GM03348 (cell line): ENCODE measurements at places on chromosomes 4 and X.

- no peak for DNase-seq
These were observed 226.2 kb downstream of the PALLD start for GRCh38 chr4:168723020-168723419.

DNA sequence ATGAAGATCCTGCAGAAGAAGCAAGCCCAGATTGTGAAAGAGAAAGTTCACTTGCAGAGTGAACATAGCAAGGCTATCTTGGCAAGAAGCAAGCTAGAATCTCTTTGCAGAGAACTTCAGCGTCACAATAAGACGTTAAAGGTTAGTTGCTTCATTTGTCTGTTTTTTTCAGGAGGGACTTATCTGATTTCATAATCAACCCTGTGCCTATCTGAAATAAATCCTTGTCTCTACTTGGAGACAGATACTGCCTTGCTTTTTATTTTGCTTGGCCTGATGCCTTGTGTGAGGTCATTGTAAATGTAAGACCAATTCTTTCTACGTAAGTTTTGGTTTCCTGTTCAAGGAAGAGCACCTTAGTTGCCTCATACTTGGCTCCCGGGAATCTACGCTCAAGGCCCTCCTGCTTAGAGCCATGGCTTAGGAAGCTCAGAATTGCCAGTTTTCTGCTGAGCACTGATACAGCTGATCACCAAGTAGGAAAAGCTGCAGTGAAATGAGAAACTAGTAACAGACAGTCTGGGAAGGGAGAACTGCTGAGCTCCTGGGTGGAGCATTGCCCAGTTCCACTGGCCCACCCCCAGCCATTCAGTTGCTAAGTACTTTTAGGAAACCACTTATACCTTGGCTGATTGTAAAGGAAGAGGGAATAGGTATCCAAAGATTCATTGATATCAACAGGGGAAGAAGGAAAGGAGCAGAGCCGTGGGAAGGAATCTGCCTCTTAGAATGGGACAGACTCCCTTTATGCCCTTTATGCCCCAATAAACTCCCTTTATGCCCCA, 41.8 kb downstream of the RBBP7 start:
- no peak for DNase-seq

DNA sequence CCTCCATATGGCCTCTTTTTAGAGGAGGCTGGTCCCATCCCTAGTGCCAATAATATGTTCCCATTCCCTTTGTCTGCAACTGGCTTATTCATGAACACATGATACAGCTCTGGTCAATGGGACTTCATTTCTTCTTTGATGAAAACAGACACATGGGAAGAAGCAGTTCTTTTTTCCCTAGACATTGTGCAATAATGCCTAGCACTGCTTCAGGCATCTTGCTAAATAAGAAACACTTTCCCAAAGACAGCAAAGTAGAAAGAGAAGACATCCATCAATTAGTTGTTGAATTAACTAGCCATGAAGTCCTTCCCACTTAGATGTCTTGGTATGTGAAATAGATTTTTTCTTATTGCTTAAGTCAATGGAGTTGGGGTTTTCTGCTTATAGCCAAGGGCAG, 40.1 kb upstream of the TRPC3 start:
- DNase-seq: no peak

DNA sequence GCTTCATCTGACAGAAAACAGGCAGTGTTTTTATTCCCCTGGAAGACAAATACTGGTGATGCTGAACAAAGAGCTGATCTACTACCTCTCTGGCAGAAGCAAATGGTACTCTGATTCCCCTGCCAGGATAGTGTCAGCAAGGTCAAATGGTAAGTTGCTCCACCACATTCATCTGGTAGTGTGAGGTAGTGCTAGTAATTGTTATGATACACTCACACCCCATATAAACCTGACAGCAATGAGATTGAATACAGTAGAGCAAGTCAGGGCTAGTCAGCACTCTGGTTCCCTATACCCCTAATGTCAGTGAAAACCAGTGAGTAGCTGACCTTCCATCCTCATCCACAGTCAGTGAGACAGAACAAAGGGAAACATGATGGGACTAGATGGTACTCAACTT, 3.4 kb upstream of the SPIN4 start:
- no peak for DNase-seq

GRCh38 chr4:88752754-88753153, 55.1 kb upstream of the NAP1L5 start:
- no peak for DNase-seq

DNA sequence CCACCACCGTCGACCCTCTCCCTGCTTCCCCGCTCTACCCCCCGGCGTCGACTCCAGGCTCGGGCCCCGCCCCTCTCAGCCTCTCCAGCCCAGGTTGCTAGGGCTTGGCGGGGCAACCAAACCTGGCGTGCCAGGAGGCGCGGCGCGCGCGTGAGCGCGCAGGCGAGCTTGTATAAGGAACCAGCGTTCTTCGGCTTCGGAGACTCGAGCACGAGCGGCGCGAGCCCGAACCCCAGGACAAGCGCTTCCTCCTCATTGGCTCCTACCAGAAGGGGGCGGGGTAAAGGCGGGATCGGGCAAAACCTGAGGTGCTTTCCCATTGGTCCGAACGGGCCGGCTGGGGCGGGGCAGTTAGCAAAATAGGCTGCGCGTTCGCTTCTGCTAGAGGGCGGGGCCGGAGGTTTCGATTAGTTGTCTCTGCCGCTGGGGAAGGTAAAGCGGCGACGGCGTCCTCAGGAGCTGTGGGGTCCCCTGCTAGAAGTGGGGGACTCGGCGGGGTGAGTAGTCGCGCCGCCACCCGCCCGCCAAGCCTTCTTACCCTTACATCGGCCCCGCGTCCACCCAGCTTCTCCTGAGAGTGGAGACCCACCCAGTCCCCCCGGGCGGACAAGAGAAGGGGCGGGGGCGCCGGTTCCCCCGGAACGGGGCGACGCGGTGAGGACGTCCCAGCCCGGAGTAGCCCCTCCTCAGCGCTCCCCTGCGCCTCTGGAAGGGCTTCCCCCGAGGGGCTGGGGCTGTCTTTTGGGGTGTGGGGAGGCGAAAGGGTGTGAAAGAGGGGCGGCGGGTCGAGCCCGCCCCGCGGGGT, at the start of gene CDKL5:
TSS of gene CDKL5 (plus strand) at position 410 of the 805 bp plus-strand sequence. CDS start 81,489 bp downstream, outside the sequence.
- DNase-seq: peak; percentile 96

- no peak for DNase-seq
These were observed 9.2 kb downstream of the RFC1 start for GRCh38 chr4:39357002-39357401.

GRCh38 chr4:95107635-95108034, 349.9 kb downstream of the BMPR1B start:
- peak; percentile 10 for DNase-seq

DNA sequence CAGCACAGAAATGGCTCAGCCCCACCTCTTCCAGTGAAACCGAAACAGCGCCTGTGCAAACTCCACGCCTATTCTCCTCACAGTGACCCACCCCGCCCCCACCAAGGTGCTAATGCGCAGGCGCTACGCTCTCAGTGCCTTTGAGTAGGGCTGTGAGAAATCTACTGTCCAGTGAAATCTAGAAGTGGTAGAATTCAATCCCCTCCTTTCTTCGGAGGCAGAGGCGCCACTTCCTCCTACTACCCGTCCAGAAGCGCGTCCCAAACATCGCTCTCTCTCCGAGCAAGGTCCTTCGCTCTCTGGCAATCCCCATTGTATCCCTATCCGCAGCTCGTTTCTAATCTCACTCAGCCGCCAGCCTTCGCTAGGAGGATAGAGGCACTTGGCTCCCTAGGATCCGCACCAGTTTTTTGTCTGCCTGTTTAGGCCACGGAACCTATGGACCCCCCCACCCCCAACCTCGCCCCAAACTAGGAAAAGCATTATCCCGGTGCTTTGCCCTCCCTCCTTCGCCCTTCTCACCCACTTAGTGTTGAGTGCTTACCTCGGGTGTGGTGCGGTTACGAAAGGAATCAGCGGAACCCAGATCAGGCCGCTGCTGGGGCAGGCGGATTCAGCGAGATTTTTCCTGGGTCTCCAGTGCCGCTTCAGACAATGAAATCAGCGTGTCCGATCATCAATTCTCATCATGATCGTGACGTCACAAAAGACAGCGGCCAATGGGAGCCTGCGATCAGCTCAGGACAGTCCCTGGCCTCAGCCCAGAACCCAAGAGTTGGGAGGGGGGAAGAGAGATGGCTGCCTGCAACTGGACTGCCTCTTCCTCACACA, at the start of gene HDX:
TSS of gene HDX (minus strand) at position 656 of the 831 bp plus-strand sequence. CDS start 27,056 bp downstream, outside the sequence.
- DNase-seq: peak; percentile 85

GRCh38 chrX:11733614-11734013, 24.4 kb upstream of the MSL3 start:
- no peak for DNase-seq

- DNase-seq: peak; percentile 29
These were observed 31.5 kb downstream of the DCTD start for GRCh38 chr4:182885738-182886077.

DNA sequence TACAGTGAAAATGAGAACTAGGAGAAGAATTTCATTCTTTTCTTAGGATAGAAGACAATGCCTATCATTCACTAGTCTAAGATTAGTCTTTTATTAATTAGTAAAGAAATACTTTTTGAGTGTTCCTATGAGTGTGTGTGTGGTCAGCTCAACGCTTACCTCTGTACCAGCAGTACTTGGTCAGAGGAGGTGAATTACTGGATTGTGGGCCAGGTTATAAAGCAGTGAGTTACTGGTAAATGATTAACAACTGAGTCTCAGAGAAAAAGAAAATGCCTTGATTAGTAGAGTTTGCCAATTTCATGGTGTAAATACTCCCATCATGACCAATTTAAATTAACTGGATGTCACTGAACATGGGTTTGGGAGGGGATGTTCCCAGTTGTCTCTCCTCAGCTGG, 444.6 kb downstream of the STIM2 start:
- DNase-seq: no peak

DNA sequence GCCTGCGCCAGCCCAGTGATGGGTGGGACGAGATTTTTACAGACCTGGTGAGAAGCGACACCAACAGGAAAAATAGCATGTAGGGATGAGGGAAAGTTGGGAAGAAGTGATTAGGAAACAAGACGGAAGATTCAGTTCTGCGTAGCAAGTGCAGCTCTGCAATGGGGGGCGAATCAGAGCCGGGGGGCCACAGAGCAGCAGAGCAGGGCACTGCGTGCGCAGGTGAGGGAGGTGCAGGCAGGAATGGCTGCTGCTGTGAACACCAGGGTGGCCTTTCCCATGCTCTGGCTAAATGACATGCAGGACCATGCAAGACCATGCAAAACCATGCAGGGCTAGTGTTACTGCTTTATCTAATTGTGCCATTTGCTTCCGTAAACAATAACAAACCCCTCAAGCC, 442.7 kb upstream of the FRG1 start:
- no peak for DNase-seq

GRCh38 chr4:45629717-45630116, 494.1 kb downstream of the GABRG1 start:
- DNase-seq: no peak

GRCh38 chr4:146098397-146098796, 77.1 kb upstream of the LSM6 start:
- no peak for DNase-seq

DNA sequence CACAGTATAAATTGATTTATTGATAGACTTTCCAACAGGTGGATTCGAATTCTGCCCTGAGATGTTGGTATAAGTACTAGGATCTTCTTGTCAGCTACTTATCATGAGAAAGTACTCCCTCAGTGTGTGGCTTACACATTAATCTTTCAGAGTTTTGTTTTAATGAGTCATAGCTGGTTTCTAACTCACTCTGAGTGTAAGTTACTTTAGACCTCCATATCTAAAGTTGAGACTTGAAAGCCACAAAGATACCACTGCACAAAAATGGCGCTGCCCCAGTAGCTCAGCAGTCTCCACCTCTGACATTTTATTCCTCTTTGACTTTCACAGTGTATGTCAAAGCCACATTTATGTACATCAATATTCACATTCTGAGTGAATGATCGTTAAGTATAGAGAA, 318.5 kb downstream of the ARAP2 start:
- no peak for DNase-seq

DNA sequence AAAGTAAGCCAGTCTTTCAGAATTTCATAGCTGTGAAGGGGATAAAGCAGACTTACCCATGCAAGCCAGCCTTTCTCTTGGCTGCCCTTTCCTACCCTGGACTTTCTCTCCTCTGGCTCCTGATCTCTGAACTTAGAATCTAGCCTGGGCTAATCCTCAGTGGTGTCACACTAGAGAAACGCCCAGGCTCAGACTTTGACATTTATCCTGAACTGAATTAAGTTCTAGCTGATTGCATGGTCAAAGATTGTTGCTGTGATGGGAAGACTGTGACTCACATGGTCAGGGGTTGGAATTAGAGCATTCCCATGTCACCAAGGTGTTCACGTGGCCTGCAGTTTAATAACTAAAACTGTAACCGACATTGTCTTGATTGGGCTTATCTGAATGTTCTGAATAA, 469.5 kb upstream of the FAT1 start:
- DNase-seq: no peak

DNA sequence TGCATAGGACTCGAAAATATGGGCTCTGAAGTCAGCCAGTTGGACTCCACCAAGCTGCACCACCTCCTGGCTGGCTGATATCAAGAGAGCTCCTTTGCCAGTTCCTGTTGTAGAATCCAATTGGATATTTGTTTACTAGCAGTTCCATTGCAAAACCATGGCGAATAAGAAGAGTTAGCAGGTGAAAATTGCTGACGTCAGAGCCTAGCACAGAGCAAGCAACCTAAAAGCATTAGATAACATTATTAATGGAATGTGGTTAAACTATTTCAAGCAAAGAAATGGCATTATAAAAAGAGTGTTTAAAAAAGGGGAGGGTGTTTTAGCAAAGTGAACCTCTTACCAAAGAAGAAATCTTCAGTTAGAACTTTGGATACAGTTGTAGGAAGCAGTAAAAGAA, 1816.3 kb upstream of the TENM3 start:
- DNase-seq: no peak

GRCh38 chr4:21964762-21965319, 16.3 kb upstream of the KCNIP4 start:
- DNase-seq: no peak

- DNase-seq: no peak
These were observed 16.0 kb upstream of the ANXA5 start for GRCh38 chr4:121712783-121713182.

- no peak for DNase-seq
These were observed 193.4 kb upstream of the GPR101 start for GRCh38 chrX:137227151-137227550.

DNA sequence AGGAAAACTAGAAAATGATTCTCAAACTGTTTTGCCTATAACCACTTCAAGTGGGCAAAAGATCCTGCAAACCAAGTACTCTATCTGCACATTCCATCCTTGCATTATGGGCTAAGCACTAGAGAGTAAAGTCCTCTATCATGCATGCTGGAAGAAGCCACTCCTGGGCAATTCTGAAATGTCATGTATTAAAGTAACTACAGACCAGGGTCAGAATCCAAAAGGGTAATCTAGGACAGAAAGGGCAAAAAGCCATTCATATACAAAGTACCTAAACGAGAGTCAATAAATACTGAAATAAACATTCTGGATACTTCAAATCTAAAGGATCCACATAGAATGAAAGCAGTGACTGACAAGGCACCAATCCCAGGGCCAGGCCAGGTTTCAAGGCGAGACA, 1.0 kb downstream of the SNX12 start:
- no peak for DNase-seq

GRCh38 chrX:38363046-38363445, 10.6 kb downstream of the OTC start:
- DNase-seq: no peak

GRCh38 chr4:111268769-111269414, 646.0 kb upstream of the PITX2 start:
- DNase-seq: peak; percentile 48

- no peak for DNase-seq
These were observed 50.4 kb upstream of the TBL1X start for GRCh38 chrX:9414416-9414815.

GRCh38 chr4:173529477-173530325, at the start of gene HAND2:
Gene HAND2, minus strand, starts transcription at chr4:173530229. Its CDS starts 940 bp downstream, at chr4:173529289.
- peak; percentile 92 for DNase-seq
